Muscle of leg (tissue), 16 donors: ENCODE measurements at places on chromosomes 1 and 21. TPM values are rescaled to one million over a fixed set of nuclear protein-coding genes. Genes with fewer than 3 reads are reported as not detected.
A peak's percentile ranks its signal among the peaks of the same experiment; 100 is the strongest.

Gene UBE2U
- polyA plus RNA-seq = not detected

Gene GUCA2A
- polyA plus RNA-seq = 1.0 TPM

DNA sequence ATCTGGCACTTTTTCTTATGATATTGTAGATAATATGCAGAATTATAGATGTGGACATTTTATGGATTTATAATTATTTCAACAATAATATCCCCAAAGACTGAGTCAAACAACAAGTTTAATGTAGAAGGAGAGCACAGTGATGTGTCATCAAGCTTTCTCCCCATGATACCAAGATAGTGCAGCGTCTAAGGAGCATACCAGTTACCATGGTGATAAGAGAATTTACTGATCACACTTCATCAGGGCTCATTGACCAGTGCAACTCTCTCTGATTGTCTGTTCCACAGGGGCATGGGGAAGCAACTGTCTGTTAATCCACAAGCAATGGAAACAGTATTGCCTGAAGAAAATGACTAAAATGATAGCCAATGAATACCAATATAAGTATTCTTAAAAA, 209.6 kb upstream of the DPYD start:
- no peak for DNase-seq

GRCh38 chr1:190474650-190475211, 2.9 kb downstream of the BRINP3 start:
- DNase-seq = peak; percentile 31

Gene DNALI1
- polyA plus RNA-seq = 18.8 TPM

Gene MROH7
- polyA plus RNA-seq = 1.4 TPM

Gene FAM163A
- 0.86 TPM for polyA plus RNA-seq

DNA sequence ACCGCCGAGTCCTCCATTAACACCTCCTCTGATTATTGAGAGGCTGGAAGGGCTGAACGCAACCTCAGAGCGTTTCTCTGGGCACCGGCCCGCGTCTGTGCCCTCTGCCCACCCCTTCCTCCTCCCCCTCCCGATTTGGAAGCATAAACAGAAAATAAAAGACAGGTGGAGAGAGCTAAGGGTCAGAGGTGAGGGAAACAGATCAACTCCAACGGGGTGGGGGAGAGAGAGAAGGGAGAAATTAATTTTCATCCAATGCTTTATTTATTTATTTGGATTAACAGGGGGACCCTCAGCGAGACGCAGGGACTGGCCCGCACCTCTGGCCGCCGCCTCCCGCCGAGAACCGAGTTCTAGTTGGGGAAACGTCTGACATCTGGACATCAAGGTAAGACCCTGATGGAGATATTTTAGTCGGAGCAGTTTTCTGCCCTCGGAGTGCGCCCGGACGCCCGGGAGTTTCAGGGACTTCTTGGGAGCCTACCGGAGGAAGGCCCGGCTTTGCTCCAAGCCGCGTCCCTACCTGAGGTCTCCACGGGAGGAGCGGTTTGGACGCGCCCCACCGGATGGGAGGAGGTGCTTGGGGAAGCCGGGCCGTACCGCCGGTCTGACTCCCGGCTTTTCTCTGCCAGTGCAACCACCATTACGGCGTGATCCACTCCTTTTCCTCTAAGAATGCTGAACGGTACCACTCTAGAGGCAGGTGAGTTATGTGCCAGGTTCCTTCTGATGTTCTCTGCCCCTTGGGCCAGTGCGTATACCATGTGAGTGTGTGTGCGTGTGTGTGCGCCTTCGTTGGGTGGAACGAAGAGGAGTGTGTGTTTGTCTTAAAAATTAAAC, 5.1 kb upstream of the LHX9 start:
- DNase-seq = no peak

GRCh38 chr1:87028576-87028975, 114.1 kb downstream of the HS2ST1 start:
- DNase-seq = no peak

Gene PCBP3
- 1.9 TPM for polyA plus RNA-seq

DNA sequence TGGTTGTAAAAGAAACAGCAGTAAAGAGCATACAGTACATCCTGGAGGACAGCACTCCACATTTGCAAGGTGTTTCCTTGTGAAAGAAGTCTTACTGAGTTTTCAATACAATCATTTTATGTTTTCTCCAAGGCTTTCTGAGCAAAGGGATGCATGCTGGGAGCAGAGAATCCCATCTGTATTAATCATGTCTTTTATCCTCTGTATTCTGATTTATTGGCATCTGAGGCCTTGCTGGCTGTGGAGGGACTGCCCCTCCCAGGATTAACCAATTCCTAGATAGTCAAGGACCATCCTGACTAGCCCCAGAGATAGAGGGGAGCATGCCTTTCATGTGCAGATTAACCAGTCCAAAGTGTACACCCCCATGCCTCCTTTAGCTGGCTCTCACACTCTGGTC, 476.3 kb downstream of the SIPA1L2 start:
- DNase-seq = no peak

DNA sequence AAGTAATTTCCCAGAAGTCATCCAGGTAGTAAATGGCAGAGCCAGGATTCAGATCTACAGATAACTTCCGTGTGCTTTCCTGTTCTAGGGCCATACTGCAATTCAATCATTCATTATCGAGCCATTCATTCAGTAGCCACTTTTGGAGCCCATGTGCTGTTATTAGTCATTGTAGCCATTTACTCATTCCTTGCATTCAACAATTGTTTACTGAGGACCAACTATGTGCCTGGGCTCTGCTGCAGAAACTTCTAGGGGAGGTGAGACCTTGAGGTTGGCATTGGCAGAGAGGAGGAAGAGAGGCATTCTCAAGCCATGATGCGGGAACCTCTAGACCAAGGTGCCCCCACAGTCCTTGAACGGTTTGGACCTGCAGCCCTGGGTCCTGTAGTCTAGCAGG, 27.9 kb downstream of the EPHB2 start:
- no peak for DNase-seq

DNA sequence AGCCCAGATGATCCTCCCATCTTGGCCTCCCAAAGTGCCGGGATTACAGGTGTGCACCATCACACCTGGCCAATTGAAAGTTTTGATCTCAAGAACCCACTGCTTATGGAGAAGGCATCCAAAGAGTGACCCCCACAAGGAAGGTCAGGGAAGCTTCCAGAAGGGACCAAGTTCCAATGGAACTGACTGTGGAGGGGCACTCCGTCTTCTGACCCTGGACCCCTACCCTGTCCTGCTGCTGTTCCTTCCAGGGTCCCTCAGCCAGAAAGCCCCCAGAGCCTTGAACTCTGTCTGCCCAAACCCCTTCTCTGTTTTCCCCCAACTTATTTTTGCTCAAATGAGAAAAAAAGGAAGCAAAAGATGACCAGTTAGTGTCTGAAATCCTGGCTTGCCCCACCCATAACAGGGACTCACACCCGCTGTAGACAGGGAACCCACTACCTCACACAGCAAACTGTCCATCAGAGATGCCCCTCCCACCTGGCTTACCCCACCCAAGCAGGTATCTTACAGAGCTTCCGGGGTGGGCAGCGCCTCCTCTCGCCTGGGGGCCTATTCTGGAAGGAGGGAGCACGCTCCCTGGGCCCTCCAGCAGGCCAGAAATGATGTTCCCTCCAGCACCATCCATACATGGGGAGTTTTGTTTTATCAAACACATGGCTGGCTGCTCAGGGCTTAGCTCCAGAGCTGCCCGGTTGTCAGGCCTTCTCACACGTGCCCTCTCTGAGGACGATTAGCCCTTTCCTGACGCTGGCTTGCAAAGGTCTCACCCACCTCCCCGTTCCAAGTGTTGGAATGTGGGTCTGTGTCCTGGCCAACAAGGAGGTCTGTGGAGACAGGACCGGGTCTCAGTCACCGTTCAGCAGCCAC, 3.1 kb upstream of the WNT3A start:
- no peak for DNase-seq
